ENCODE measurements at places on chromosomes 11 and 22.

- DNase-seq = no peak
Measured at GRCh38 chr11:45161252-45162063, 15.0 kb downstream of the PRDM11 start.

DNA sequence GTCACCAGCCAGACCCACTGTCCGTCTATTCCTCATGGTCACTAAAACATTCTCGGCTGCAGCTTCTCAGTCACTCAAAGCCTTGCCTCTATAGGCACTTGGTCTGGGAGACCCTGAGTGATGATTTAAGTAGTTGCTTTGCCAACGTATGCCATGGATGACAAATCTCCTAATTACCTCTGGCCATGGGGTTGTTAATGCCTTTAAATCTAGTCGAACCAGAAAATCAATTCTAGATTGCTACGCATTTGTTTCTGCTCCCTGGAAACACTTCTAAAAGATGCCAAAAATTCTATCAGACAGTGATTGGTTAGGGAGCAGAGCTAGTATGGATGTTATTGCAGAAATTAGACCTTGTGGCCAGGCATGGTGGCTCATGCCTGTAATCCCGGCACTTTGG is 57.0 kb upstream of the RTL6 start:
- no peak for DNase-seq

DNA sequence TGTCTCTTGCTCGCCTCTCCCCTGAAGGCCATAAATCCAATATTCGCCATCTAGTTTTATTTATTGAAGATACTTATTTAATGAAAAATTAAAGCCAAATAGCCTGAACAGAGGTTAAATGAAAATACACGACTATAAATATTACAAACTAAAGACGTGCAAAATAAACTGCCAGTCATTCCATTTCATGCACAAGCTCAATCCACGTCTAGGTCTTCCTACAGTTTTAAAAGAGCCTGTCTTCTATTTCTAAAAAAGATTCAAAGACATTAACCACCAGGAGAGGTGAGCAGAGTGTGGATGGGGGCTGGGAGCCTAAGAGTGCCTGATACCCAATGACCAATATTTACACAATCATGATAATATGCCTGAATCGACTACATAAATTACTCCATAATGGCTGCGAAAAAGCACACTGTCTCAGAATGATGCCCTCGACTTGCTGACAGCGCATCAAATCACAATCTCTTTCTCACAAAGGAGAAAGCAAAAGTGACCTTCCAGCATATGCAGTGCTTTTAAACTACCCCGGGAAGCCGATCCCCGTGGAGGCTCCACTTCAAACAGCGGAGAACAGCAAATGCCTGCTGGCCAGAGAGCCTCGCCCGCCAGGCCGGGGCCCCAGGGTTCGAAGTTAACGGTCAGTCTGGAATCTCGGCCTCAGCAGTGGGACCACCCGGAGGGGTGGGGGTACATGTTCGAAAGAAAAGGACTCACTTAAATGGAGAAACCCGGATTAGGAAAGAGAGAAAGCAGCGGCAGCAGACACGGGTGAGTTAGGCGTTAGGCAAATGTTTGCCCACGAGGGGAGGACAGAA is 1.7 kb downstream of the FCHSD2 start:
- no peak for DNase-seq

- no peak for DNase-seq
Measured at GRCh38 chr22:18056161-18056666, 21.6 kb upstream of the PEX26 start.

DNA sequence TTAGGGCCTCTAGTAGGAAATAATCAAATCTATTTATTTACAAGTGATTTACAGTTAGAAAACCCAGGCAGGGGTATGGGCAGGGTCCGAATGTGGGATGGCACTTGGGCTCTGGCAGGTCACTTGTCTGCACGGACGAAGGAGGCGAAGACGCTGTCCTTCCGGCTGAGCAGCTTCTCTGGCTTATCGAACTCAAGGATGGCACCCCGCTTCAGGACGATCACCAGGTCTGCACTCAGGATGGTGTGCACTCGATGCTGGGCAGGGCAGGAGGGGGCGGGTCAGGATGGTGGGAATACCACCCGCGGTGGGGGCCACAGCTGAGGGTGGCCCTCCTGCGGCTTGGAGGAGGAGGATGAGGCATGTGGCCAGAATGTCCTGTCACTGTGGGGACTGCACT is 4.4 kb upstream of the KCNJ11 start:
- no peak for DNase-seq

DNA sequence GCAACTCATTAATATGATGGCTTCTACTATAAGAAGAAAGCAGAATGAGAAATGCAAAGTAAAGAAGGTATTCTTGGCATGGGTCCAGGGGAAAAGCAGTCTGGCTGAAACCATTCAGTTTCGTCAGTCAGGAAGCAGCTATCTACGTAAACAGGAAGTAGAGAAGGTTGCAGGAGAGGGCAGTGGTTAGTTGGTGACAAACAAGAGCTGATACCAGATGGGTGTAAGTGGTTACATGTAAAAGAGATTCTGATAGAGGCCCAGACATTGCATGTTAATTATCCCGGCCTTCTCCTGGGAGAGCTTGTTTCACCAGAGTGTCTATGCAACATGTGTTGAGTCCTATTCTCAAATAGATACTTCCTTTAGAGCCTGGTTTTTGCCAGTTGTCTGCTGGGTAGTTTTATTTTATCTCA is 58.4 kb upstream of the PSMA1 start:
- DNase-seq = peak; percentile 4

DNA sequence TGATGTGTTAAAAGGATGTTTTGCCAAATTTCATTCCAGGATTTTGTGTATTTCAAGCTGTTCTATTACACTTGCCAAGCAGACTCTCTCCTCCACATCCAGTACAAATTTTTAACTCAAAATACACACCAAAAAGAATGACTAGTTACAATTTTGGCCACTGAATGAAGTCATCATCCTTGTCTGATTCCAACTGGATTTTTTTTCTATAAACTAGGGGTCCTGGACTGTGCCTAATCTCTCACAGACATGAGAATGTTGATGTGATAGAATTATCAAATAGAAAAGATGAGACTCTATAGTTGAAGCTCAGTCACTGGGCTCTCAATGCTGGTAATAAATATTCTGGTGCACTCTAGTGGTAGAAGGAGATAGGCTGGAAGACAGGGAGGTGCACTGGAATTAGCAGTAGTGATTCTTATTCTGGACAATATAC is 85.8 kb downstream of the FANCF start:
- DNase-seq = no peak

DNA sequence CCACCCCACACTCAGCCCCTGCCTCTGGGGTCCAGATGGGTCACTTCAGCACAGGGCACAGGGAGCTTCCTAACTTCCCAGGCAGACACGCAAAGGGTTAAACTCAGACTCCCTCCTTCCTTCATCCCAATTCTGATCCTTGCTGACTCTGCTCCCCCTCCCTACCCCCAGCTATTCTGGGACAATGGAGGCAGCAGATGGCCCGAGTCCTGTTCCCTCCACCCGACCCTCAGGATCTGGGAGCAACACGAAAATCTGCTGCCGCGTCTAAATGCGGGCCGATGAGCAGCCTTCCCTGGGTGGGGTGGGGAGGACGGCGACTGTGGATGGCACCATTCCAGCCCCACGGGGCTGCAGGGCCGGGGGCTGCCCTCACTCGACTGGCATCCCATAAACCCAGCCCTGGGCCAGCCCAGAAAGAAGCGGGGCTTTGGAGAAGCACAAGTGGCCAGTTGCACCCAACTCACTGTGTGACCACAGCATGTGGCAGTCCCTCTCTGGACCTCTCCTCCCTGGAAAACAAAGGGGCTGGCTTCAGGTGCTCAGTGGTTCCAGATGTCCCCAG is 18.7 kb downstream of the MFNG start:
- DNase-seq = no peak
